ENCODE measurements at places on chromosomes 5 and 9.

GRCh38 chr9:86836797-86837196 lies 110.5 kb downstream of the GAS1 start:
- DNase-seq = no peak

DNA sequence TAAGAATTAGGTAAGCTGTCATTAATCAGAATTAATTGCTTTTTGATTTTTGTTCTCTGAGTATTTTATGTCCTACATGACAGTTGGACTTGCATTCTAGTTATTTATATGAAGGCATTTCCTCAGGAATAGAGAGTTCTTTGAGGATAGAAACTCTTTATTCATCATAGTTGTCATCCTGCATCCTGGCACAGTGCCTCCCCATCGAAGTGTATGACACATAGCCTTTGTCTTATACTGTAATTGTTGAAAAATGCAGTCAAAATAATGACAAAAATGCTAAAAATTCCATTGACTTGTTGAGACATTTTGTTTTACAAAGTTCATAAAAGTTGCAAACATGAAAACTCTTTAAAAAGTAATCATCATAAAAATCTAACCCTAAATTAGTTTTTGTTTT lies 36.5 kb downstream of the CFAP95 start:
- DNase-seq = no peak

DNA sequence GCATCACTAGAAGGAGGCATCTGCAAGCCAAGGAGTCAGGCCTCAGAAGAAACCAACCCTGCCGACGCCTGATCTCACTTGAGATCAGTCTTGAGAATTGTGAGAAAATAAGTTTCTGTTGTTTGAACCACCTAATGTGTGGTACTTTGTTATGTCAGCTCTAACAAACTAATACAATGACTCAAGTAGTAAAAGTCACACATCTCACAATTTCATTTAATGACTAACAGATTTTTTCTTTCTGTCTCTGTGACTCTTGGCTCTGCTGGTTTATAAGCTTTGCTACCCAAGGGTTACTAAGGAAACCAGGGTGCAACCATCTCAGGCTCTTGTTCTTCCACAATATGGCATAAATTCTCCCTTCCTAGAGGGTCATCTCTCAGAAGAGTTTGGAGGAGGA lies 315.8 kb upstream of the GRAMD2B start:
- DNase-seq = no peak

- no peak for DNase-seq
Measured at GRCh38 chr5:73998489-73998888, 372.5 kb downstream of the ARHGEF28 start.

DNA sequence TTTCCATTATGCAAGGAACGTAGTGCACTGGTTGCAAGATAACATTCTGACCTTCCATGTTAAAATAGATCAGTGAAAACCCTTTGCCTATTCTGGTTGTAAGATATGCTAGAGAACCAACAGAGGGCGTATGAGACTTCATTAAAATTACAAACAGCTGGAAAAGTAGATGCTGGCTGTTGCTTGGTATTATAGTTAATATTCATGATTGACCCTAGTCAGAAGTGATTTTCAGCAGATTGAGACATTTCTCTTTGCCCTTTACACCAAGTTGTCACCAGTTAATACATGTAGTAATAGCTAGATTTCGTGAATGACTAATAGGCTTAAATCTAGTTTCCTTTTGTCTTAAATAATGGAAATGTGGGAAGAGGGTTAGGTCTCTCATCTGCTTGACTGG lies 13.8 kb upstream of the FGF18 start:
- DNase-seq = no peak

GRCh38 chr5:18333841-18334240 lies 699.6 kb downstream of the TAF11L14 start:
- DNase-seq = no peak

DNA sequence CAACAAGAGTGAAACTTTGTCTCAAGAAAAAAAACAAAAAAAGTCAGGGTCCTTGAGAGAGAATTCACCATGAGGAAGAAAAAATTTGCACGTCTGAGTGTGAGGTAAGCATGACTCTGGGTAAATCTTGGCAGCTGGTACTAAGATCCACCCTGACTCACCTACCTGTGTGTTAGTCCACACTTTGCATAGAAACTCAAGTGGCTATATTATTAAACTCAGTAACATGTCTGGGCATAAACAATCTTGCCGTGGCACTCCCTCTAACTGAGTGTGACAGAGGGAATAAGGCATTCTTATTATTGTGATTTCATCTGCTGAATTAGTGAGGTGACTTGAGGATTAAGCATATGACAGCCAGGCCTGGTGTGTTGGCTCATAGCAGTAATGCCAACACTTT lies 259.4 kb upstream of the VLDLR start:
- DNase-seq = no peak

DNA sequence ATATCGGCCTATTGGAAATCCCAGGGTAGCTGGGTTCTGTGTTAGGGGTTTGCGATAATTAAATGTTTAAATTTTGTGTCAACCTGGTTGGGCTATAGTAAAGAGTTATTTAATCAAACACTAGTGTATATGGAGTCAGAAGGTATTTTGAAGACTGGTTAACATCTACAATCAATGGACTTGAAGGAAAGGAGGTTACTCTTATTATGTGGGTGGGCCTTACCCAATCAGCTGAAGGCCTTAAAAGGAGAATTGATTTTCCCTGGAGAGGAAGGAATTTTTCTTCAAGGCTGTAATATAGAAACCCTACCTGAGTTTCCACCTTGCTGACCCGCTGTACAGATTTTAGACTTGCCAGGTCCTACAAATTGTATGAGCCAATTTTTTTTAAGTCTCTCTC lies 411.4 kb downstream of the IRX1 start:
- DNase-seq = no peak
